ENCODE measurements at places on chromosomes 13 and 19. TPM values are rescaled to one million over a fixed set of nuclear protein-coding genes. Genes with fewer than 3 reads are reported as not detected.

The RUBCNL gene
- total RNA-seq, result 7.3 TPM

GRCh38 chr13:92547266-92547665 lies 679.3 kb upstream of the GPC6 start:
- no peak for DNase-seq

The ZNF429 gene
- 20.0 TPM for total RNA-seq

DNA sequence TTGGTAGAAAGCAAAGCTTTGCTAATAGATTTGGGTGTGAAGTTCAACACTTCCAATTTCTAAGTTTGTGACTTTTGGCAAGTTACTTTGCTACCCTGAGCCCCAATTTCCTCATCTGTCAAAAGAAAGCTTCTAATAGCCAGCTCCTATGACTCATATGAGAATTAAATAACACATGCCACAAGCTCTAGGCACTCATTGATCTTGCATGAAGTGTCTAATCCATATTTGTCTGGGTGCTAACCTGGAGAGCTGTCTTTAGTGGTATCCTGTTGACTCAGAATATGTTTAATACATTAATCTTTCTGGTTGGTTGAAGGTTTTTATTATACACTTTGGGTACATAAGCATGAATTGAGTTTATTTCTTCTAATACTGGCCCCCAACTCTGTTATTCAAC lies 188.8 kb downstream of the POSTN start:
- no peak for DNase-seq

DNA sequence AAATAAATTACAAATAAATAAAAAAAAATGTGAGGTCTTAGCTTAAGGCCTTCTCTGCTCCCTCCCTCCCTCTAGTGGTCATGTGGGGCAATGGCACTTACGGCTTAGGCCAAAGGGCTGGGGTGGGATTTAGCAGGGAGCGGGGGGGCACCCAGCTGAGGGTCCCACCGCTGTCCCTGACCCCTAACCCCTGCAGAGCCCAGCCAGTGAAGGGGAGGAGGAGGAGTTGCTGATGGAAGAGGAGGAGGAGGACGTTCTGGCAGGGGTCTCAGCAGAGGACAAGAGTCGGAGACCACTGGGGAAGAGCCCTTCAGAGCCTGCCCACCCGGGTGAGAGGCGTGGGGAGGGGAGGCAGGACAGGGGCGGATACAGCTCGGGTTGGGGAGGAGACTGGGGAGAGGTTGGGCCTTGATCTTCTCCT lies 9.3 kb downstream of the MPND start:
- DNase-seq, result no peak

The ACER1 gene
- total RNA-seq, result not detected

Data from thoracic aorta (tissue), 2 donors.